ENCODE measurements at places on chromosomes 2 and 18.

- DNase-seq = no peak
Measured at GRCh38 chr18:64966667-64967066, 784.1 kb upstream of the CDH7 start.

GRCh38 chr18:34592961-34593382 is 117.1 kb upstream of the DTNA start:
- DNase-seq = no peak

DNA sequence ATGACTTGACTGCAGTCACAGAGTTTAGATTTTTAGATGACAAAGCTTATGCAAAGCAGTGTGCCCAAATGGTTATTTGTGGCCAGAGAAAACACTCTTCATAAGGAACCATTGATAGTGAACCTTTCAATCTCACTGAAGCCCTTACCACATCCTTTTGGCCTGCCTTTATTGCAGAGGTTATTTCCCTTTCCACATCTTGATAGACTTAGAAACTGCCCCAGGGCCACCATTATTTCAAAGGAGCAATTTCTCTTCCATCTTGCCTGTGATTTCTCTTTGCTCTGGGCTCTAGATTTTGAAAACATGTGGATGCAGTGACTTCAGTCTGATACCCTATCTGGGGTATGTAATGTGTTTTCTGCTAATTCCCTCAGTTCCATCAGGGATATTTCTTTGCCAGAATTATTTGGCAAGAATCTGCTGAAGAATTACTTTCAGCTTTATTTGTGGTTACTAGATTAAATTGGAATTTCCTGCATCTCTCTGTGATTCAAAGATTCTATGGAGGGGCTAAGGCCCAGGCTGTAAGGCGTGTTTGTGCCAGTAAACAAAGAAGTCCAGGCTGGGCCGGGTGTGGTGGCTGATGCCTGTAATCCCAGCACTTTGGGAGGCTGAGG is 51.0 kb downstream of the MOGAT1 start:
- no peak for DNase-seq

- no peak for DNase-seq
Measured at GRCh38 chr2:19246496-19246895, 111.9 kb downstream of the OSR1 start.

DNA sequence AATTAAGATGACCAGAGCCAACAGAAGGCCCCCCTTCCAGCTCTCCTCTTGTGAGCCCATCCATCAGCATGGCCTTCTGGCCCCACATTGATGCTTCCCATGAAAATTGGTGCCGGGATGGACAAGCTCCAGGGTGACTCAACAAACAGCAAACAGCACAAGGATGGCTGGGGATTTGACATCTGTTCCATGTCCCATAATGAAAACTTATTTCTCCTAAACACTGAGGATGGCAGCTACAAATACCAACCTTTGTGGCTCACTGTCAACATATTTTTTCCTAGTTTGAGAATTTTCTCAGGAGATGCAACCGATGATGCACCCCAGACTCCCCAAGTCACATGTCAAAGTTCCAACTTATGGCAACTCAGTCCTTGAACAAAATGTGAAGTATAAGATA is 169.6 kb upstream of the SIX2 start:
- DNase-seq = no peak
